CD8-positive, alpha-beta memory T cell (primary cell): ENCODE measurements at places on chromosomes 4 and X. TPM values are rescaled to one million over a fixed set of nuclear protein-coding genes. Genes with fewer than 3 reads are reported as not detected.
A peak's percentile ranks its signal among the peaks of the same experiment; 100 is the strongest.

- H3K27me3 ChIP-seq = no peaks in the 10 kb centered on the region
- H3K4me3 ChIP-seq = no peak overlapping the region
- no peak for DNase-seq
- H3K4me1 ChIP-seq = no peaks in the 10 kb centered on the region
- no peak overlapping the region for H3K27ac ChIP-seq
- no peaks in the 10 kb centered on the region for H3K36me3 ChIP-seq
Observed at GRCh38 chr4:55783584-55783983, 36.0 kb upstream of the EXOC1L start.

The RRH gene
- polyA plus RNA-seq = not detected

DNA sequence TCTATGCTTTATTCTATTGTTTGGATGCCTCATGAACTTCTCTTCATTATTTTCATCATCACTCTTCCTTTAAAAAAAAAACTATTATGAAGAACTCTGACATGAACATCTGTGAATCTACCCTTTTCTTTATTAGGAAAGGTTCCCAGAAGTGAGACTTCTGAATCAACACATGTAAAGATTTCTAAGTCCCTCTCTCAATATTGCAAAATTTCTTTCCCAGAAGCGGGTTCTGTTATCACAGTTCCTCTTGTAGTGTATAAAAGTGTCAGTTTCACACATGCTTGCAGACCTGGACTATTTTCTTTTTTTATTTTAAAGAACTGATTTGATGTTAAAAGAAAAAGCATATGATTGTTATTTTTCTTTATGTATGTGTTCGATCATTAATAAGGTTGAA is 330.8 kb upstream of the KLF3 start:
- H3K4me3 ChIP-seq = no peak overlapping the region
- no peak overlapping the region for H3K27ac ChIP-seq
- DNase-seq = no peak
- H3K4me1 ChIP-seq = peaks cover 48% of the 10 kb centered on the region

The CT45A5 gene
- polyA plus RNA-seq = not detected

The DTHD1 gene
- 5.9 TPM for polyA plus RNA-seq

GRCh38 chr4:61995717-61996340 is 795.7 kb downstream of the ADGRL3 start:
- no peaks in the 10 kb centered on the region for H3K4me1 ChIP-seq
- no peaks in the 10 kb centered on the region for H3K27me3 ChIP-seq
- no peak overlapping the region for H3K4me3 ChIP-seq
- no peaks in the 10 kb centered on the region for H3K36me3 ChIP-seq
- DNase-seq = no peak

The ADH1B gene
- polyA plus RNA-seq = not detected

The RS1 gene
- not detected for polyA plus RNA-seq

The MTMR8 gene
- 4.7 TPM for polyA plus RNA-seq

DNA sequence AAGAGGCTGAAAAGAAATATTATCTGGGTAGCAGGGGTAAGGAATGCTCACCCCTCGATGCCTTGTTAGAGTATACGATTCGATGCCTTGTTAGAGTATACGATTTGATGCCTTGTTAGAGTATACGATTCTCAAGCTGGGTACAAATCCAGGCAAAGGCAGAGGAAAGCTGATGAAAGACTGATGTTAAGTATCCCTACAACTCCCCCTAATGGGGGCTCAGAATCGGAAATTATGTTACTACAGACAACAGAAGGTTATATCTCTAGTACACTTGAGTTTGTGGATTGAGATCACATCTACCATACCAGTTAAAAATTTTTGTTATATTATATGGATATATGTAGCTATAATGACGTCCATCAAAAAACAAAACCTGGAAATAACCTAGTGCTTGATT is 4.8 kb downstream of the LRRC66 start:
- no peaks in the 10 kb centered on the region for H3K36me3 ChIP-seq
- no peak overlapping the region for H3K27ac ChIP-seq
- H3K4me1 ChIP-seq = no peaks in the 10 kb centered on the region
- no peaks in the 10 kb centered on the region for H3K27me3 ChIP-seq
- DNase-seq = no peak
- no peak overlapping the region for H3K4me3 ChIP-seq

The KCNIP4 gene
- polyA plus RNA-seq = 0.12 TPM

The RIPPLY1 gene
- polyA plus RNA-seq = not detected

The CXCL6 gene
- polyA plus RNA-seq = not detected

DNA sequence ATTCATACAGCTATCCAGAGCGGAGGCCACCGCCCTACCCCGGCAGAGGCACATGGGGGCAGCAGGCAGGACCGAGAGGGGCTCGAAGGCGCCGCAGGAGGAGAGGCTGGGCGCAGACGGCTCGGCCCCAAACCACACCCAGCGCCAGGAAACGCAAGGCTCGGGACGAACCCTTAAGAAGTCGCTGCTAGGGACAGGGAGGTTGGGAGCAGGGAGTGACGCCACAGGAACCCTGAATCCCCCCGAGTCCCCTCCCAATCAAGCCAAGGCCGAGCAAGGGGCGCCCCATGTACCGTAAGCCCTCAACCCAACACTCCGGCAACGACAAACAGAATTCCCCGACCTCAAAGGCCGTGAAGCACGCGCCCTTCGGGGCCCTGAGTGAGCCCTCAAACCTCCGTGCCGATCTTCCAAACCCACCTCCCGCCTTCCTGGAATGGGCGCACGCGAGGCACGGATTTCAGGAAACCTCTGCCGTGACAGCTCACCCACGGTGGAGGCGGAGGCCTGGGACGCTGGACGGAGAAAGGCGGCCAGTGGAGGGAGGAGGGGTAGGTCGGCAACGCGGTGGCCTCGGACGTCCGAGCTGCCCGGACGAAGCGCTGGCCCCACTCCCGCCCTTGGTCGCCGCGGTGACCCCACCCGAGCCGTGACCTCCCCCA is 1.8 kb downstream of the ZFYVE28 start:
- peak overlapping the region; percentile 47 for H3K4me3 ChIP-seq
- DNase-seq = no peak
- H3K36me3 ChIP-seq = no peaks in the 10 kb centered on the region
